ENCODE measurements at places on chromosomes 16 and 17. TPM values are rescaled to one million over a fixed set of nuclear protein-coding genes. Genes with fewer than 3 reads are reported as not detected.

- DNase-seq = no peak
Measured at GRCh38 chr16:23868136-23868535, 32.4 kb downstream of the PRKCB start.

- DNase-seq = no peak
Measured at GRCh38 chr17:2797637-2798036, 1.4 kb downstream of the RAP1GAP2 start.

GRCh38 chr17:43528988-43529814, 16.9 kb downstream of the ETV4 start:
- DNase-seq = no peak

- no peak for DNase-seq
Measured at GRCh38 chr16:76941113-76941512, 249.9 kb upstream of the MON1B start.

DNA sequence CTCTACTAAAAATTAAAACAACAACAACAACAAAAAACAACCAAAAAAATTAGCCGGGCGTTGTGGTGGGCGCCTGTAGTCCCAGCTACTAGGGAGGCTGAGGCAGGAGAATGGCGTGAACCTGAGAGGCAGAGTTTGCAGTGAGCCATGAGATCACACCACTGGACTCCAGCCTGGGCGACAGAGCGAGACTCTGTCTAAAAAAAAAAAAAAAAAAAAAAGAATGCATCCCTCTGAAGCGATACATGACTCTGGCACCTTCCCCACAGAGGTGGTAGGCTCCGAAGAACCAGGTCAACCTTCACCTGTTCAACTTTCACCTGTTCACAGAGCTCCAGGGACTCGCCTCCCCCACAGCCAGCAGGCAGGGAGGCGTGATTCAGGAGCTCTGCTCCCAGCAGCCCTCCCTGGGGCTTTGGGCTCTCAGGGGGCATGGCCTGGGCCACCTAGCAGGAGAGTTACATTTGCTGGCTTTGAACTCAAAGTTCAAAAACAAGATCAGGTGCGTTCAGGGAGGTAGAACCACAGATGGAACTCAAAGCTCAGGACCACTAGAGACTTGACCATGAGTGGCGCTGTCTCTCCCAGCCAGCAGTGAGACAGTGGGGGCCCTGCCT, 5.6 kb downstream of the VAC14 start:
- no peak for DNase-seq

DNA sequence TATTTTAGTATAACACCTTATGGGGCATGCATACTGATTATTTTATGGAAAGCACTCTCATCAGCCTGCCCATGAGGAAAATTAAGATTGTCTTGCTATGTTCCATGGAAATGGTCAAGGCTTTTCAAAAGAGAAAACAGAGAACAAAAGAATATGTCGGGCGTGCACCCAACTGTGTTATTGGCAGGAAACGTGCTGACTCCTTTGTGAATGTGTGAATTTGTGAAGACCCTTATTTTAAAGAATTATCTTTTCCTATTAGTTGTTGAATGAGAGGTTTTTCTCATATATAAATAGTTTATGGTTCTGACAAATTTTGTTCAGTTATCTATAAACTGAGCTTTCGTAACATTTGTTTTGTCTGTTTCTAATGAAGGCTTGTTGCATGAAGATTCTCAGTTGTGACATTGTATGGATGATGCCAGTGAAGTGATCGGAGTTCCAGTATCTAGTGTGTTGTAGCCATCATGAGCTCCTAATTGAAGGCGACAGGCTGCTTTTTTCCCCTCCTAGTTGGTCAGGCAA, 180.0 kb downstream of the BCAS3 start:
- no peak for DNase-seq

Gene IL34
- polyA plus RNA-seq = 0.45 TPM

GRCh38 chr17:7260651-7261378, 1.5 kb downstream of the CLDN7 start:
- DNase-seq = no peak

GRCh38 chr17:27203241-27203640, 90.7 kb upstream of the WSB1 start:
- DNase-seq = no peak
